ENCODE measurements at places on chromosomes 4 and X. TPM values are rescaled to one million over a fixed set of nuclear protein-coding genes. Genes with fewer than 3 reads are reported as not detected.

The TRIM60 gene
- total RNA-seq = not detected

The RADX gene
- total RNA-seq = 18.8 TPM

The SLC4A4 gene
- 2.4 TPM for total RNA-seq

The DRP2 gene
- 0.41 TPM for total RNA-seq

The SEPTIN6 gene
- total RNA-seq = 7.0 TPM

The HERC6 gene
- 4.9 TPM for total RNA-seq

The VCX3A gene
- total RNA-seq = not detected

The ARHGAP6 gene
- total RNA-seq = 20.9 TPM

The SLC16A2 gene
- 28.5 TPM for total RNA-seq

The UGT2B7 gene
- not detected for total RNA-seq

The MAD2L1 gene
- total RNA-seq = 36.5 TPM

The ADGRG2 gene
- 0.18 TPM for total RNA-seq

The AKAP14 gene
- not detected for total RNA-seq

The SPANXN5 gene
- total RNA-seq = not detected

All from fibroblast of the aortic adventitia (primary cell).